Endothelial cell of umbilical vein (primary cell): ENCODE measurements at places on chromosomes 12 and 14. TPM values are rescaled to one million over a fixed set of nuclear protein-coding genes. Genes with fewer than 3 reads are reported as not detected.
A peak's percentile ranks its signal among the peaks of the same experiment; 100 is the strongest.

Gene DTX3
- 25.9 and 34.5 TPM in 2 replicates for total RNA-seq

Gene P2RX2
- not detected in 2 replicates for total RNA-seq

Gene C12orf54
- not detected in 2 replicates for total RNA-seq

Gene OR4K2
- total RNA-seq, result not detected in 2 replicates

Gene DCN
- 0.42 TPM in 1 of 2 replicates, not detected in the other for total RNA-seq

DNA sequence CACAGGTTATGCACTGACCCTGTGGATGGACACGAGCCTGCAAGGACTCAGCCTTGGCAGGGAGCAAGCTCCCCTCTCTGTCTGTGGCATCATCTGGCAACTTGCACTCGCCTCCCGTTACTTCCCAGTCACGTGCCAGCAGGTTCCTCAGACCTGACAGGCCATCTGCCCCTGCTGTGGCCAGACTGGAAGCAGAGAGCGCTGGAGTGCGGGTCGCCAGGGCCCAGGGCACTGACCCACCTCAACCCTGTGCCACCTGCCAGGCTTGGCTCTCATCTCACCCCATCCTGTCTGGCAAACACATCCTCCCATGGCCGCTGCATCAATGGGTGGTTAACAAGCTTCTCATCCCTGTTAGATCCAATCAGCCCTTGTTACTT, 28.4 kb downstream of the SLC6A12 start:
- DNase-seq, result no peak

DNA sequence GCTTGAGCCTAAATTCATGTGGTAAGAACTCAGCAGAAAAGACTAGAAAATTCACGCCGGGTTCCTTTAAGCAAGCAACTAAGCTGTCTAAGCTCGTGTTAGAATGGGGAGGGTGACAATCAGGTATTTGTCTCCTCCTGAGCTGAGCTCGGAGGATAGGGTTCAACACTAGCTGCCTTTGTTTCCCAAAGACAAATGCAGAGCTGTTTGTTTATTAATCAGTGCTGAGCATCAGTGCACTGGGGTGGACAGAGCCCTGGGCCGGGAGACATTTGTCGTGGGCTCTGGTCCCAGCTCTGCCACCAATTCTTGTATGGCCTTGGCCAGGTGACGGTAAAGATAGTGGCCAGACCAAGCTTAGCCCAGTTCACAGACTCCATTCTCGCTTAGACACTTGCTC, 43.7 kb downstream of the DEGS2 start:
- no peak for DNase-seq

GRCh38 chr12:101414533-101415119, 7.1 kb upstream of the ARL1 start:
- peak; percentile 76 for DNase-seq

DNA sequence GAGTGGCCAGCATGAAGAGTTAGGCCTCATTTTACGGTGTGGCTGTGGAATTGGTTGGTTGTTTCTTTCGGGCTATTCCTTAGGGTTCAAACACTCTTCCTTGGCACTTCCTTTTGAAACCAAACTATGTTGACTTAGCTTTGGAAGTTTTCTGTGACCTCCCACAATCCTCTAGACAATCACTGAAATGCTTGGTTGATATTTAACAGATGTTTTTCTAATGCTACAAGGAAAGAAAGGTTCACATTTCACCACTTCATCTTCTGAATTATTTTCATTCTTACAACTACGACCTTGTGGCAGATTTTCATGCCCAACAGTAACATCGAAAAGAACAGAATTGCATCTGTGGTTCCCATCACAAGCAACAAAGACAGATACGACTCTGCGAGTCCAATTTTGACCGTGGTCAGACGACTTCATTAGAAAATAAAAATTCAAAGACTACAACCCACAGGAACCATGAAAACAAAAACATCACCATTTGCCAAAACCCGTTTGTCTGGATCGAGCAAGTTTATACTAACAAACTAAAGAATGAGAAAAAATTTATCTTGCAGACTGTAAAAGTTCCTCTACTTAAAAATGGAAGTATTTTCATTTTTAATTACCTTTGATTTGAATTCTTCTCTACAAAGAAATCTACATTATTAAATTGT, 16.9 kb downstream of the PRKAB1 start:
- no peak for DNase-seq

- DNase-seq, result no peak
Measured at GRCh38 chr12:37548266-37548805, 768.2 kb upstream of the ALG10B start.

- no peak for DNase-seq
Measured at GRCh38 chr12:6703631-6704030, 3.0 kb upstream of the PIANP start.

DNA sequence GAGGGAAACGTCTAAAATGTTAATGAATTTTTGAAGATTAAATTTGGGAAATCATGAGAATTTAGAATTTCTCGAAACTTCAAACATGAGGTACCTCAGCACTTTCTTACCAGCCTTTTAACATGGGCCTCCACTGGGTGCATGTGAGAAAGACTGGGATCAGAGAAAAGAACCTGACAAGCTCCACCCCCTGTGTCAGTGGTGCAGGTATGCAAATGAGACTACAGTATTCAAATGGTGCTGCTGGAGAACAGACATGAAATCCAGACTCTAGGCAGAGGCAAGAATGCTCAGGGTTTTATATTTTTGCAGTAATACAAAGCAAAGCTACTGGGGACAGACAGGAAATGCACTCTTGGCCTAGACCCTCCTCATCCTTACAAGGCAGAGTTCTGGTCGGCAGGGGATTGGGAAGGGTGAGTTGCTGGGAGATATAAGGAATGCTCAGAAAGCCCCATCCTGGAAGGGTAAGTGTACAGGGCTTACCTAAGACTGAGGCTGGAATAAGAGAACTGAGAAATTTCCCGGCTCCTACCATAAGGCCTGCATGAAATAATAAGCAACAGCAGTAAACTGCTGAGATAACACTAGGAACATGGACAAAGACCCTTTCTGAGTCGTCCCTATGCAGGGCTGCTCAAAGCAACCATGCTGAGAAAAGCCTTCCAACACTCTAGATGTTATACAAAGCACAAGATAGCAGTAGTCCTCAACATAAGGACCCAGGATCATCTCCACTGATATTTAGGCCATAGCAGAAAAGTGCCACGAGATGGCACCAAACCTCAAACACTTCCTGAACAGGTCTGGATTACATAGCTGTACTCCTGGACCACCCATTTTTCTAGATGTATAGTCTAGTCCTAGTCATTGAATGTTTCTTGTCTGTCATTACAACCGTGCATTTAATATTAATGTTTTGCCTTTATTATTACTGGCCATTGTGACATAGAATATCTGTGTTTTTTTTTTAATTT, 260.8 kb downstream of the RASSF9 start:
- DNase-seq, result peak; percentile 80

- DNase-seq, result no peak
Measured at GRCh38 chr12:678747-679712, 15.8 kb upstream of the NINJ2 start.

DNA sequence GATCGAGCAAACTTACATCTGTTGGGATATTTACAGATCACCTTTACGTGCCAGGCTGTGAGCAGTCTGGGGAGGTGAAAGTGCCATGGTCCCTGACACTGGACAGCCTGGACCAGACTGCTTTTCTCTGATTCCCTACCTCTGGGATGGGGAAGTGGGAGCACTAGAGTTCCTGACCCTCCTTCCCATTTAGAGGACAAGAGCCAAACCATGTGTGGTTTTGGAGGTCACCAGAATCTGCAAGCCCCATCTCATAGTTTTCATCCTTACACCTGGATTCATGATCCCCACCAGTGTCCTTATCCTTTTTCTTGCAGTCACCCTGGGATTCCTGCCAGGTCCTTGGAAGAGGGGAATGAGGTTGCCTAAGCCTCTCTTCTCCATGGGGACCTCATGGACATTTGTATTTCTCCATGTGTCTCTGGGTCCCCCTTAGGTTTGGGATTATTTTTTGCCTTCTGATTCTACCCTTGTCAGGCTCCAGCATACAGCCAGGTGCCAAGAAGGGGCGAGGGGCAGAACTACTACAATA, 1.5 kb upstream of the WNT10B start:
- DNase-seq, result no peak

DNA sequence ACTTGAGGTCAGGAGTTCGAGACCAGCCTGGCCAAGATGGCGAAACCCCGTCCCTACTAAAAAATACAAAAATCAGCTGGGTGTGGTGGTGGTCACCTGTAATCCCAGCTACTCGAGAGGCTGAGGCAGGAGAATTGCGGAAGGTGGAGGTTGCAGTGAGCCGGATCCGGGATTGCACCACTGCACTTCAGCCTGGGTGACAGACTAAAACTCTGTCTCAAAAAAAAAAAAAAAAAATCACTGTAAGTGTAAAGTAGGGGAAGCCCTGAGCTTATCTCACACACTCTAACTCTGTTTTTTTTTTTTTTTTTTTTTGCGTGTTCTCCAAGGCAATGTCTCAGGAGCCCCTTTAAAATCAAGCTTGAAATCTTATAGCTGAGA, 421 bp upstream of the RBMS2 start:
- DNase-seq, result no peak

- DNase-seq, result peak; percentile 72
Measured at GRCh38 chr14:103561381-103562178, 877 bp downstream of the BAG5 start.

- DNase-seq, result no peak
Measured at GRCh38 chr12:131829356-131829747, 1.2 kb downstream of the MMP17 start.

DNA sequence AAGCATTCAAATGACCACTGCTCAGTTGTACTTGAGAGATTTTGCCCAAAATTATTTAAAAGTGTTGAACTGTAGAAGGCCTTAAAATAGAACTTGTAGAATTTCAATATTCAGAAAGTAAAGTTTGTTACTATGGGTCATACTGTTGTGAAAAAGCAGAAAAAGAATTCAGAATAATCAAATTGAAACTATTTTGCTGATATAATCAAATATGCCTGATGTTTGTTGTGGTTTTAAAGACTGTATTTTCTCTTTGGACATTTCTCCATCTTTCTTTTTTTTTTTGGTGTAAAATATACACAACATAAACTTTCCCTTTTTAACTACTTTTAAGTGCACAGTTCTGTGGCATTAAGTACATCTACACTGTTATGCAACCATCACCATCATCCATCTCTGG, 374.7 kb downstream of the APAF1 start:
- DNase-seq, result no peak

DNA sequence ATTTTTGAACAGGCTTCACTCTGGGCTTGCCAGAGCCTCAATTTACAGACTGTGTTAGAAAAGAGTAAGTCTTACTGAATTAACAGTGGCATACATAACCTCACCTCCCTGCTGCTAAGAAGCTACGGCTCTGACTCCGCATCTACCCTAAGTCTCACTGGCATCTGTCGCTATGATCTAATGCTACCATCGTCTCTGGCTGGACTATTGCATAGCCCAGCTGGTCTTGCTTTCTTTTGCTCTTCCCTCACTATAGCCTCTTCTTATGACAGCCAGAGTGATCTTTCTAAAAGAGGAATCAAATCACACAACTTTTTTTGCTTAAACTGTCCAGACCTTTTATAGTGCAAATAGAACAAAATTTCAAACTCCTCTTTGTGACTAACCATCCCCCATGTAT, 81.1 kb downstream of the SLC24A4 start:
- DNase-seq, result no peak

DNA sequence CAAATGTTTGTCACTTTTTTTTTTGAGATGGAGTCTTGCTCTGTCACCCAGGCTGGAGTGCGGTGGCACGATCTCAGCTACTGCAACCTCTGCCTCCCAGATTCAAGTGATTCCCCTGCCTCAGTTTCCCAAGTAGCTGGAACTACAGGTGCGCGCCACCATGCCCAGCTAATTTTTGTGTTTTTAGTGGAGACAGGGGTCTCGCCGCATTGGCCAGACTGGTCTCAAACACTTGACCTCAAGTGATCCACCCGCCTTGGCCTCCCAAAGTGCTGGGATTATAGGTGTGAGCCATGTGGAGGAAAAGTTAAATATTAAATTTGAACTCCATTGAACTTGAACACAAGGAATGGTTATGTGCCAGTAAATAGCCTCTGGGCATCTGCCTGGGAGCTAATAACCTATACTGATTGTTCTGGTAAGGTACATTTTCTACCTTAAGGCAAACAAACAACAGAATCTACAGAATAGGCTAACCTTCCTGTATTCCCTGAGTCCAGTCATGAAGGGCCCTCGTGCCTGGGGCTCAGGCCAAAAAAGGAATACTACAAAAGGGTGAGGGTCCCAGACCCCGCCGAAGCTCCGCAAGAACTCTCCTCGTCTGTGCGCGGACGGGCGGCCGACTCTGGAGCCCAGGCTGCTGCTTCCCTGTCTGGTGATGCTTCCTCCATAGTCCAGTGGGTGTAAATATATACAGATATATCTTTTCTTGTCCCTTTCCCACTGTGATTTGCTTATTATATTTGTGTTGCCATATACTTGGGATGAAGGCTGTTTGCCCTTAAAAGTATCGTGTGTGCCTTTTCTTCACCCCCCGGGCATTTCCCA, 74.0 kb upstream of the EIF5 start:
- DNase-seq, result no peak

DNA sequence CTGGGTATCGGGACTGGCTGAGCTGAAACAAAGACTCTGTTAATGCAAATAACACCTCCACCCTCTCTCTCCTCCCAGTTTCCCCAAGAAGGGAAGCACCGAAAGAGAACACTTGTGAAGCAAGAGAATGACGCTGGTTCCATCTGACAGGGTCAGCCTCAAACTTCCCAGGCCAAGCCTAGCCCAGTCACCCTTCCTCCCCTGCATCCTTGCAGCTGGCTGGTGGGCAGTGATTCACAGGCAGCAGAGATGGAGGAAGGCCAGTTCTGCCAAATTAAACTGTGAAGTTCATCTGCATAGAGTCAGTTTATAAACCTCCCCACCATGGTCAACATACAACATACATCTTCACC, 2.8 kb downstream of the LRRC74A start:
- peak; percentile 33 for DNase-seq

DNA sequence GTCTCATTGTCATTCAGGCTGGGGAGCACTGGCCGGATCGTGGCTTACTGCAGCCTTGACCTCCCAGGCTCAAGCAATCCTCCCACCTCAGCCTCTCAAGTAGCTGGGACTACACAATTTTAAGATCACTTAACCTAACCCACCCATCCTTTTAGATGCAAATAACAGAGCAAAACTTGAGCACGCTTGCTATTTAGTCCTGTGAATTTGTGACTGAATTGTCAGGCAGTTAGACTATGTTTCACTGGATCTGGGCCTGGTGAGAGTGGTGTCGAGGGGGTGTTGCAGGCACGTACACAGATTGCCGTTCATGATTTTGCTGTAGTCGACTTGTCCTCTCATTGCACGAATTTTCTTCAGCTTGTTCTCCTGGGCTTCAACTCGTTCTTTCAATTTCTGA, 38.2 kb downstream of the ZFYVE21 start:
- DNase-seq, result no peak
